ENCODE measurements at places on chromosomes 16 and 17.

- H3K36me3 ChIP-seq, result peaks cover 9% of the 10 kb centered on the region
- peak overlapping the region; percentile 99 for H3K4me3 ChIP-seq
- H3K27ac ChIP-seq, result peak overlapping the region; percentile 81
- peaks cover 13% of the 10 kb centered on the region for H3K4me1 ChIP-seq
These were observed 713 bp downstream of the KNOP1 start for GRCh38 chr16:19717314-19717713.

DNA sequence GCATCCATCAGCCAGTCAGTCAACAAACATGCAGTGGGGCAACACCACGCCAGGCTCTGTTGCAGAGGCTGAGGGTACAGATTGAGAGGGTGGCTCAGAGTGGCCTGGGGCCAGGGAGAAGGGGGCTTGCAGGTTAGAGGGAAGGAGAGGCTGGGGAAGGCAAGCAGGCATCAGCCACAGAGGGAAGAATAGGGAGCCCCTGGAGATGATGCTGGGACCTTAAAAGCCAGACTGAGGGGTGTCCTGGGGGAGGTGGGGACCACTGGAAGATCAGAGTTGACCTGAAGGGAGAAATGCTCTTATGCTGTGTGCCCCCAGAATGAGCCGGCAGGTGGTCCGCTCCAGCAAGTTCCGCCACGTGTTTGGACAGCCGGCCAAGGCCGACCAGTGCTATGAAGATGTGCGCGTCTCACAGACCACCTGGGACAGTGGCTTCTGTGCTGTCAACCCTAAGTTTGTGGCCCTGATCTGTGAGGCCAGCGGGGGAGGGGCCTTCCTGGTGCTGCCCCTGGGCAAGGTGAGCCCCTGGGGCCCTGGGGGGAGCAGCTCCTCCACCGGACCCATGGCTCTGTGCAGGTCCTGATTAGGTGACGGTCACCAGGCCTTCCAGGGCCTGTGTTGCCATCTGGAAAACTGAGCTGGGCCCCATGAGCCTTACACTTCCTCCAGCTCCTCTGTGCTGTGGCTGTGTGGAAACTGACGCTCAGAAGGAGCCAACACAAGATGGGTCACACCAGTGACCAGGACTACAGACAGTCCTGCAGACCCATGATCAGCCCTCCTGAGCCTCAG is 1.7 kb downstream of the CORO1A start:
- DNase-seq, result no peak
- peaks cover 5% of the 10 kb centered on the region for H3K4me1 ChIP-seq
- no peak overlapping the region for H3K27ac ChIP-seq
- H3K4me3 ChIP-seq, result no peak overlapping the region
- H3K27me3 ChIP-seq, result no peaks in the 10 kb centered on the region

DNA sequence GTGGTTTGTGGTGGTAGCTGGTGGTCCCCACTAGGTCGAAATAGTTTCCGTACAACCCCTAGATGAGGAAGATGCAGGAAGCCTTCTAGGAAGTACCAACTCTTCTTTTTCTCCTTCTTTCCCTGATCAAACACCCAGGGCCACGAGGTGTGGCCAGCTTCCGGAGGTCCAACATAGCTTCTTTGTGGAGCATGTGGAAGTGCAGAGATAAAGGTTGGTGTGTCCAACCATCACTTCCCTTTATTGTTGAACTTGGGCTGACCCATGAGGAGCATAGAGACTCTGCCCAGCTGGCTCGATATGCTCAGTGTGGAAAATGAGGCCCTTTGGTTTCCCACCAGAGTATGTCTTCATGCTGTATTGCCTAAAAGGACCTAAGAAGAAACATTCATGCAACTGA is 6.3 kb upstream of the RGS9 start:
- H3K4me3 ChIP-seq, result no peak overlapping the region
- peaks cover 25% of the 10 kb centered on the region for H3K27me3 ChIP-seq
- no peaks in the 10 kb centered on the region for H3K36me3 ChIP-seq
- no peak for DNase-seq
- no peaks in the 10 kb centered on the region for H3K4me1 ChIP-seq
- H3K27ac ChIP-seq, result no peak overlapping the region

- no peaks in the 10 kb centered on the region for H3K27me3 ChIP-seq
- no peaks in the 10 kb centered on the region for H3K36me3 ChIP-seq
- no peak overlapping the region for H3K4me3 ChIP-seq
These were observed 22.0 kb downstream of the TMEM132E start for GRCh38 chr17:34601416-34601815.

GRCh38 chr16:76535-77272 is 1.3 kb upstream of the MPG start:
- DNase-seq, result peak; percentile 75
- no peaks in the 10 kb centered on the region for H3K27me3 ChIP-seq
- H3K4me3 ChIP-seq, result no peak overlapping the region
- H3K27ac ChIP-seq, result peak overlapping the region; percentile 92

DNA sequence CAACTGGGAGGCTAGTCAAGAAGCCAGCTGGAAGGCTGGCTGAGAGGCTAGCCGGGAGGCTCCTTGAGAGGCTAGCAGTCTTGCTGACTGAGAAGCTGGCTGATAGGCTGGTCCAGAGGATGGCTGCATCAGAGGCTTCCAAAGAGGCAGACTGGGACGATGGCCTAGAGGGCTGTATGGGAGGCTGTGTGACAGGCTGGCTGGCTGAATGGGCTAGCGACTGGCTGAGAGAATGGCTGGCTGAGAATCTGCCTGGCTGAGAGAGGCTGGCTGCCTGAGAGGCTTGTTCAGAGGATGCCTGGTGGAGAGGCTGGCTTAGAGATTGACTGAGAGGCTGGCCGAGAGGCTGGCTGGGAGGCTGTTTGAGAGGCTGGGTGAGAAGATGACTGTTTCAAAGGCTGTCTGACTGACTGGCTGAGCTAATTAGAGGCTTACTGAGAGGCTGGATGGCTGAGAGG is 34.8 kb upstream of the ACSM2B start:
- no peaks in the 10 kb centered on the region for H3K4me1 ChIP-seq
- H3K36me3 ChIP-seq, result no peaks in the 10 kb centered on the region
- DNase-seq, result no peak
- H3K4me3 ChIP-seq, result no peak overlapping the region

- no peak overlapping the region for H3K4me3 ChIP-seq
- no peaks in the 10 kb centered on the region for H3K4me1 ChIP-seq
These were observed 20.5 kb downstream of the TMEM114 start for GRCh38 chr16:8569650-8570346.

DNA sequence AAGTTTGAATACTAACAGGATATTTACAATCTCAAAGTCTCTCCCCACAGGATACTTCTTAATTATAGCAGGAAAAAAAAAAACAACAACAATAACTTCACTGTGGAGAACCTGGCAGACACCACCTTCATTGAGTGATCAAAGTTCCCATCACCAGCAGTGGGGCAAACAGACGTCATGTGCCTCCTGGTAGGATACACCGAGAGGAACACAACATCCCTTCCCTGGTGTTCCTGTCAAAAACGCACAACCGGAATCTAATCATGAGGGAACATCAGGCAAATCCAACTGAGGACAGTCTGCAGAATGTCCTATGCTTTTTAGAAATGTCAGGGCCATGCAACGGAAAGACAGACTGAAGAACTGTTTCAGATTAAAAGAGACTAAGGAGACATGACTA is 80.0 kb downstream of the ZFHX3 start:
- H3K27ac ChIP-seq, result no peak overlapping the region
- no peaks in the 10 kb centered on the region for H3K36me3 ChIP-seq
- H3K27me3 ChIP-seq, result no peaks in the 10 kb centered on the region
- H3K4me3 ChIP-seq, result no peak overlapping the region
- no peaks in the 10 kb centered on the region for H3K4me1 ChIP-seq
- no peak for DNase-seq

- H3K4me1 ChIP-seq, result no peaks in the 10 kb centered on the region
- DNase-seq, result no peak
- H3K4me3 ChIP-seq, result no peak overlapping the region
- no peak overlapping the region for H3K27ac ChIP-seq
- H3K36me3 ChIP-seq, result no peaks in the 10 kb centered on the region
These were observed 76.5 kb downstream of the AATF start for GRCh38 chr17:37025238-37025637.

DNA sequence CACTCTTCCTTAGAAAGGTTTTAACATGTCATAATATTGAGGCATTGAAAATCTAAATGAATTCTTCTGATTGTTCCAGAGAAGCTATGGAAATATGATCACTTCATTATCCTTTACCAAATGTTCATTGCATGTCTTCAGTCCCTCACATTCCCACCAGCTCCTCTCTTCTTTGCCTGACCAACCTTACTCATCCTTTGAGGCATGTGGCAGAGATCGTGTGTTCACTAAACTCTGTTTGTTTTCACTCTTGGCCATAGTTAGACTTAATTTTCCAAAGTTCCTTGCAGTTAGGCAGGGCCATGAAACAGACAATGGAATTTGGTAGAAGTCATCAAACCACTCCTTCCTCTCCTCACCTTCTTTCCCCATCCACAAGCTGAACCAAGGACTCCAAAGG is 266.5 kb upstream of the HSBP1 start:
- no peak for DNase-seq
- no peak overlapping the region for H3K27ac ChIP-seq
- no peaks in the 10 kb centered on the region for H3K4me1 ChIP-seq
- H3K27me3 ChIP-seq, result no peaks in the 10 kb centered on the region
- H3K4me3 ChIP-seq, result no peak overlapping the region
- no peaks in the 10 kb centered on the region for H3K36me3 ChIP-seq

GRCh38 chr16:49542946-49543630 is 169.5 kb downstream of the C16orf78 start:
- H3K27me3 ChIP-seq, result no peaks in the 10 kb centered on the region
- no peaks in the 10 kb centered on the region for H3K36me3 ChIP-seq
- no peaks in the 10 kb centered on the region for H3K4me1 ChIP-seq
- no peak for DNase-seq
- no peak overlapping the region for H3K4me3 ChIP-seq
- H3K27ac ChIP-seq, result no peak overlapping the region

GRCh38 chr17:78947235-78948149 is 22.3 kb upstream of the TIMP2 start:
- no peaks in the 10 kb centered on the region for H3K36me3 ChIP-seq
- no peak overlapping the region for H3K4me3 ChIP-seq
- H3K27me3 ChIP-seq, result no peaks in the 10 kb centered on the region
- peak; percentile 15 for DNase-seq
- no peak overlapping the region for H3K27ac ChIP-seq

DNA sequence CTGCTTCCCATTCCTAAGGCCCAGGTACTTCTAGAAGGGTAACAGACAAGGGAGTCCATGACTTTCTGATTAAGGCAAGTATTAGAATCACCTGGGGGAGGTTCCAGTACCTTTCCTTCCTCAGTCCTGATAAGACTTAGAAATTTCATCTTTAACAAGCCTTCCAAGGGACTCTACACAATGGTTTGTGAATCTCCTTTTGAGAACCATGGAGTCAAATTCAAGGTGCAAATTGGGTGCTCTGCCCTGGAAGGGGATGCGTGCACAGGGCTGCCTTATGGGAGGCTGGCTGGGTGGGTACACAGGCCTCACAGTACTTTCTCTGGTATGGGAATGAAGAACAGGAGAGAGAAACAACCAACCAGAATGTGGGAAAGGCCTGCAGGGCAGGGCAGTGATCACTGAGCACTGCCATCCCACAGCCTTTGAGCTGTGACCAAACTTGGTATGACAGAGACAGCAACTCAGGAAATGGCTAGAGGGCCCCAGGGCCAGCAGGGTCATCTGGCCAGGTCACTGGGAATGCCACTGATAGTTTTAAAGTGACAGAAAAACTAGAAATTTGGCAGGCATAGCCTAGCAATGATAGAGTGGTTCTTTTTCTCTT is 3.6 kb upstream of the TMIGD1 start:
- H3K36me3 ChIP-seq, result no peaks in the 10 kb centered on the region
- no peaks in the 10 kb centered on the region for H3K27me3 ChIP-seq
- H3K4me3 ChIP-seq, result no peak overlapping the region
- DNase-seq, result no peak

DNA sequence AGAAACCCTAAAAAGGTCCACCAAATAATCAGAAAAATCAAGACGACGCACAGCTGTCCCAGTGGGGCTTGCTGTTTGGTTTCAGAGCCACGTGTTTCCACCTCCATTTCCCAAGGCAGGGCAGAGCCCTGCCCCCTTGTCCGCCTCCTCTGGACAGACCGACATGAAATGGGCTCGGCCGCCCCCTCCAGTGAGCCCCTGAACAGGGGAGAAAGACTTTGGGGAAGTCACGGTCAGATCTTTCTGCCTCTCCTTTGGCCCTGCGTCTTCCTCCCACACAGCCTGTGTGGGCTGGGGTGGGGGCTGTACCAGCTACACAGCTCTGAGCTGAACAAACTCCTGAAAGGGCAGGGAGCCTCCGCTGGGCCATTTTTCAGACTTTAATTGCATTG is 230.7 kb downstream of the ENGASE start:
- H3K27ac ChIP-seq, result no peak overlapping the region
- no peak for DNase-seq

- DNase-seq, result peak; percentile 51
- peaks cover 16% of the 10 kb centered on the region for H3K4me1 ChIP-seq
- H3K27me3 ChIP-seq, result no peaks in the 10 kb centered on the region
- H3K36me3 ChIP-seq, result no peaks in the 10 kb centered on the region
These were observed 54.3 kb downstream of the AMFR start for GRCh38 chr16:56370875-56371659.

DNA sequence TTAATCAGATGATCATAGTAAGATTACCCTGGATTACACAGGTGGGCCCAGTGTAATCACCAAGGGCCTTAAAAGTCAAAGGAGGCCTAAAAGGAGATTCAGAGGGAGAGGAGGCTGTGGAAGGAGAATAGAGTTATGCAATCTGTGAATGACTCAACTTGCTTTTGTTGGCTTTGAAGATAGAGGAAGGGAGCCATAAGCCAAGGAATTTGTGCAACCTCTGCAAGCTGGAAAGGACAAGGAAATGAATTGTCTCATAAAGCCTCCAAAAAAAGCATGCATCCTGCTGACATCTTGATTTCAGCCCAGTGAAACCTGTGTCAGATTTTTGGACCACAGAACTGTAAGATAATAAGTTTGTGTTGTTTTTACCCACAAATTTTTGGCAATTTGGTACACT is 109.6 kb downstream of the CNTNAP4 start:
- no peaks in the 10 kb centered on the region for H3K27me3 ChIP-seq
- no peak overlapping the region for H3K4me3 ChIP-seq
- no peak overlapping the region for H3K27ac ChIP-seq
- H3K4me1 ChIP-seq, result no peaks in the 10 kb centered on the region
- H3K36me3 ChIP-seq, result no peaks in the 10 kb centered on the region

DNA sequence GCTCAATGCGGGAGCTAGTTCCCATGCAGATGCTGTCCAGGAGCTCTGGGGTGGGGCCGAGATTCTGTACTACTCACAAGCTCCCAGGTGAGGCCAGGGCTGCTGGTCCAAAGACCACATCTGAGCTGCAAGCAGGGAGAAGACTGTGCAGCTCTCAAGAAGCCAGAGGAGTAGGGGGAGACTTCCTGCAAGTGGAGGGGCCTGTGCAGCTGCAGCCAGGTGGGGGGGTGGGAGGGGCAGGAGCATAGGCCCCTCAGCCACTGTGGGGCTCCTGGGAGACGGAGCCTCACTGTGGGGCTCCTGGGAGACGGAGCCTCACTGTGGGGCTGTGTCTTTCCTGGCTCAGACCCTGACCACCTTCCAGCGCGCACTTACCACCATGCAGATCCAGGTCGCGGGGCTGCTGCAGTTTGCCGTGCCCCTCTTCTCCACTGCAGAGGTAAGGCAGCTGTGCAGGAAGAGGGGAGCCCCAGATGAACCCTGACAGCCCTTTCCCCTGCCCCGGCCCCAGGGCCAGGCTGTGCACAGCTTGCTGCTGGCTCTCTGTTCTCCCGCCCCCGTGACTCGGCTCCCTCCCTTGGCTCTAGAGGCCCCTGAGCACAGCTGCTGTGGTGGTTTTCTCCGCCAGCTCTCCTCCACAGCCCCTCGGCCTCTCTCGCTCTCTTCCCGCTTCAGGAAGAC is 24.3 kb upstream of the DNAI2 start:
- DNase-seq, result no peak
- no peak overlapping the region for H3K27ac ChIP-seq
- H3K27me3 ChIP-seq, result no peaks in the 10 kb centered on the region
- H3K4me3 ChIP-seq, result no peak overlapping the region
- H3K4me1 ChIP-seq, result no peaks in the 10 kb centered on the region
